ENCODE measurements at places on chromosomes 3 and 15.

DNA sequence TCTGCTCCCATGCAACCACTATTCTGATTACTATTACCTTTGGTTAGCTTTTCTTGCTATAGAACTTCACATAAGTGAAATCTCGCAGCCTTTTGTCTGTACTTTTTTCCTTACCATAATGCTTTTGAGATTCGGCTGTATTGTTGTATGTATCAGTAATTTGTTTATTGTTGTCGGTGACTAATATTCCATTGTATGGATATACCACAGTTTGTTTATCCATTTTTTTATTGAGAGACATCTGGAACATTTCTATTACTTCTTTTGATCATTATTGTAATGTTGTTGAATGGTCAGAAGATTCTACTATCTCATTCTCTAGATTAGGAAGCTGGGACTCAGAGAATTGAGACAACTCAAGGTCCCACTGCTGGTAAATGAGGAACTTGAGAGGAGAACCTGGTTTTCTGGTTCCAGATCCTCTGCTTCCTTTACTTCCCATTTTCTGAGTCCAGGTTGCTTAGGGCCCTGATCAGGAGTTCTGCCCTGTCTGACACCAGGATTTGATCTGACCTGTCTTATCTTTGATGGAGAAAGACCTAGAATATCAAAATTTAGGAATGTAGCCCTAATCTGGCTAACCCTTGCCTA, 18.2 kb upstream of the SPTSSB start:
- H3K4me3 ChIP-seq: no peak overlapping the region
- peaks cover 20% of the 10 kb centered on the region for H3K4me1 ChIP-seq
- no peak overlapping the region for H3K27ac ChIP-seq
- DNase-seq: no peak

DNA sequence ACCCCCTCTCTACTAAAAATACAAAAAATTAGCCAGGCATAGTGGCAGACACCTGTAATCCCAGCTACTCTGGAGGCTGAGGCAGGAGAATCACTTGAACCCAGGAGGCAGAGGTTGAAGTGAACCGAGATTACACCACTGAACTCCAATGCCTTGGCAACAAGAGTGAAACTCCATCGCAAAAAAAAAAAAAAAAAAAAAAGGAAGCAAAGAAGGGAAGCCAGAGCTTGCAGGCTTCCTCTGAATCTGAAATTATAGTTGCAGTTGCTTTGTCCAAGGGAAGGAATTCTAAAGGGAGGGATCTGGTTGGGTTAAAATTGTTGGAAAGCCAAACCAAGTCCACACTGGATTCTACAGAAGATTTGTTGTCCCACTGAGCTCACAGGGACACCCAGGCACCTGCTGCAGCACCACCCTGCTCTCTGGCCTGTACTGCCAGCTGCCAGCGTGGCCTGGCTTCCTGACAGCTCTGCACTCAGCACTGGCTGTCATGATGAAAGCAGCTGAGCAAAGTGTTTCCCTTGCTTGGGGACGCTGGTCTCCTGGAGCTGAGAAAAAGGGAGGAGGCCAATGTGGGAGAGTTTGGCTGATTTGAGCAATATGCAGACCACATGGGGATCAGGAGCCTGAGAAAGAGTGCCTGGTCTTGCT, 88.8 kb upstream of the HES1 start:
- H3K27me3 ChIP-seq: no peaks in the 10 kb centered on the region
- no peak for DNase-seq
- H3K36me3 ChIP-seq: peaks cover 4% of the 10 kb centered on the region
- H3K4me1 ChIP-seq: no peaks in the 10 kb centered on the region
- no peak overlapping the region for H3K27ac ChIP-seq

- no peaks in the 10 kb centered on the region for H3K36me3 ChIP-seq
- no peak overlapping the region for H3K27ac ChIP-seq
- DNase-seq: no peak
- H3K4me1 ChIP-seq: no peaks in the 10 kb centered on the region
Measured at GRCh38 chr15:60172143-60172542, 168.0 kb downstream of the FOXB1 start.

DNA sequence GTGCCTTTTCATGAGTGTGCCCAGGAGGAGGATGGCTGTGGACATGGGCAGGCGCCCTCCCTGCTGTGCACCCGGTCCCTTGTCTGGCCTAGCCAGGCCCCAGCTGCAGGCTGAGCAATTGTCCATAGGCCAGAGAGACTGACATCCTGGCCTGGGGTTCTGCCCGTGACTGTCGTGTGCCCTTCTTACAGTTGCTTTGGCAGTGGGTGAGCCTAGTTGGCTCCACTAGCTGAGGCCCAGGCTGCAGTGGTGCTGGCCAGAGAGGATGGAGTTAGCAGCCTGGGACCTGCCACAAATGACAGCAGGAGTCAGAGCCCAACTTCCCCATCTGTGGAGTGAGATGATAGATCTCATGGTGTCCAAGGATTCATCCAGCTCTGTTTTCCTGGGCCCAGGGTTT, 9.0 kb upstream of the CHRNB4 start:
- peaks cover 2% of the 10 kb centered on the region for H3K27me3 ChIP-seq
- no peaks in the 10 kb centered on the region for H3K36me3 ChIP-seq
- no peak overlapping the region for H3K27ac ChIP-seq
- no peak overlapping the region for H3K4me3 ChIP-seq
- no peak for DNase-seq

GRCh38 chr3:42066516-42067181, 24.5 kb upstream of the TRAK1 start:
- H3K36me3 ChIP-seq: no peaks in the 10 kb centered on the region
- no peak overlapping the region for H3K27ac ChIP-seq
- H3K27me3 ChIP-seq: no peaks in the 10 kb centered on the region
- H3K4me1 ChIP-seq: peaks cover 5% of the 10 kb centered on the region
- no peak for DNase-seq

- no peak overlapping the region for H3K4me3 ChIP-seq
- no peaks in the 10 kb centered on the region for H3K36me3 ChIP-seq
- H3K27me3 ChIP-seq: peaks cover 2% of the 10 kb centered on the region
- no peak overlapping the region for H3K27ac ChIP-seq
- no peak for DNase-seq
Measured at GRCh38 chr3:127853681-127854080, 31.4 kb upstream of the MGLL start.

- no peaks in the 10 kb centered on the region for H3K4me1 ChIP-seq
- no peaks in the 10 kb centered on the region for H3K36me3 ChIP-seq
- H3K27me3 ChIP-seq: no peaks in the 10 kb centered on the region
- H3K27ac ChIP-seq: no peak overlapping the region
Measured at GRCh38 chr3:126373146-126373613, 16.0 kb upstream of the KLF15 start.

- no peaks in the 10 kb centered on the region for H3K4me1 ChIP-seq
- DNase-seq: no peak
- no peak overlapping the region for H3K27ac ChIP-seq
- H3K27me3 ChIP-seq: no peaks in the 10 kb centered on the region
- H3K4me3 ChIP-seq: no peak overlapping the region
Measured at GRCh38 chr3:184757022-184757651, 45.3 kb upstream of the MAGEF1 start.

Data from activated CD4-positive, alpha-beta memory T cell treated with anti-CD3 and anti-CD28 coated beads for 36 hours (primary cell).